GM19239 (cell line): ENCODE measurements at places on chromosomes 3 and 15.

DNA sequence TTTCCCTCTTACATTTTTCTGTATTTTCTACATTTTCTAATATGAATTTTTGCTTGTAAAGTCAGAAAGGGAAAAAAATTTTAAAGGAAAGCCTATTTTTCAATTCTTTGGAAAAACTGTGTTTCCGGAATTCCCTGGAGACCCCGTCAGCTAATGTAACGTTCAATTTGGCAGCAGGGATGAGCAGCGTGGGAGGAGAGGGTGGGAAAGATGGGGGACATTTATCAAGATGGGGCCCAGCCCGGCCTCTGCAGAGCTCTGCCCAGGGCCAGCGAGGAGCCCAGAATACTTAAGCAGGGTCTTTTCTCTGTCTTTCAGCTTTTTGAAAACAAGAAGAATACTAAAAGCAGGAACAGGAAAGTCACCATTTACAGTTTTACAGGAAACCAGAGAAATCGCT lies 129.0 kb downstream of the LRRK1 start:
- DNase-seq, result no peak

- no peak for DNase-seq
These were observed 1.2 kb downstream of the RASGRF1 start for GRCh38 chr15:79089331-79089889.

DNA sequence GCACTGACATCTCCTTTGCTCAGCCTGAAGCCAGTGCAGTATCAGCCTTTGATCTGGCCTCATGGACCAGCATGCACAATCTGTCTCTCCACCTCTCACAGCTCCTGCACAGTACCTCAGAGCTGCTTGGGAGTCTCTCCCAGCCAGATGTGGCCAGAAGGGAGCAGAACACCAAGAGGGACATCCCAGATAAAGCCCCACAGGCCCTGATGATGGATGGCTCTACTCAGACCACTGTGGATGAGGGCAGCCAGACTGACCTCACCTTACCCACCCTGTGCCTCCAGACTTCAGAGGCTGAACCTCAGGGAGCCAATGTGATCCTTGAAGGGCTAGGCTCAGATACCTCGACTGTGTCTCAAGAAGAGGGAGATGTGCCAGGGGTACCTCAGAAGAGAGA lies 44.4 kb downstream of the CDAN1 start:
- DNase-seq, result no peak

- no peak for DNase-seq
These were observed 44.6 kb downstream of the TFG start for GRCh38 chr3:100753846-100754245.
